ENCODE measurements at places on chromosomes 5 and 9. TPM values are rescaled to one million over a fixed set of nuclear protein-coding genes. Genes with fewer than 3 reads are reported as not detected.

DNA sequence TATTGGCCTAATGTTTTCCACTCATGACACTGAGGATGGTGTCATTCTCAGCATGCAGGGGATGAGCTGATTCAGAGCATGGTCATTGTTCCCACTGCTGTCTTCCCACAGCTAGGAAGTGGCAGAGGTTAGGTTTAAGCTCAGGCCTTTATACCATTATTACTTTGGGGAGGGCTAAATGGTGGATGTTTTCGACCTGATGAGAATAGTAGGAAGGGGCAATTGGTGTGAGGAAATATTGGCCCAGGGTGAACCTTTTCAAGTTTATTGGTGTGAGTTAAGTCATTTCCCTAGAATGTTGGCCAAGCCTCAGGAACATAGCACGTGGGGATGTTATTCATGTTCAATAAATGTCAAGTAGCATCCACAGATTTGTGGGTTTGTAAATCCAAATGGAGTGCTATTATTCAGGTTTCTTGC lies 59.6 kb downstream of the ARHGAP26 start:
- peak; percentile 99 for DNase-seq

- no peak for DNase-seq
Measured at GRCh38 chr9:105154723-105155191, 89.7 kb upstream of the SLC44A1 start.

The DNAJA1 gene
- 111 TPM for total RNA-seq

GRCh38 chr5:14193496-14193895 lies 50.4 kb downstream of the TRIO start:
- no peak for DNase-seq

DNA sequence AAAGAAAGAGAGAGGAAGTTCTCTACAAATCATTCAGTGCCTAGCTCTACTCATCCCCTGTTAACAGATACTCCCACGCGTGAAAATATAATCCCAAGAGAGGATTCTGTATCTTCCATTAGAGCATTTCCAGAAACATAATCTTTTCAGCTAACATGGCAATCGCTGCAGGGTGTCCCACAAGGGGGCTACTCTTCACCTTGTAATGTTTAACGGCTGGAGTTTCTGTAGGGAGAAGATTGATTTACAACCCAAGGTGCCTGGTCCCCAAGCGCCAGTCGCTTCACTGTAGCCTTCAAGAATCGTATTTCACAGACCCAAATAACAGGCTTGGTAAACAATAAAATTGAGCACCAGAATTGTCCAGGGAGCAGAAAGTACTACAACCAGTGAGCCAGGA lies 318.7 kb downstream of the TLE1 start:
- no peak for DNase-seq

- no peak for DNase-seq
Measured at GRCh38 chr5:169527863-169528262, 55.7 kb upstream of the SPDL1 start.

GRCh38 chr5:50874306-50875001 lies 208.0 kb downstream of the PARP8 start:
- DNase-seq = no peak

DNA sequence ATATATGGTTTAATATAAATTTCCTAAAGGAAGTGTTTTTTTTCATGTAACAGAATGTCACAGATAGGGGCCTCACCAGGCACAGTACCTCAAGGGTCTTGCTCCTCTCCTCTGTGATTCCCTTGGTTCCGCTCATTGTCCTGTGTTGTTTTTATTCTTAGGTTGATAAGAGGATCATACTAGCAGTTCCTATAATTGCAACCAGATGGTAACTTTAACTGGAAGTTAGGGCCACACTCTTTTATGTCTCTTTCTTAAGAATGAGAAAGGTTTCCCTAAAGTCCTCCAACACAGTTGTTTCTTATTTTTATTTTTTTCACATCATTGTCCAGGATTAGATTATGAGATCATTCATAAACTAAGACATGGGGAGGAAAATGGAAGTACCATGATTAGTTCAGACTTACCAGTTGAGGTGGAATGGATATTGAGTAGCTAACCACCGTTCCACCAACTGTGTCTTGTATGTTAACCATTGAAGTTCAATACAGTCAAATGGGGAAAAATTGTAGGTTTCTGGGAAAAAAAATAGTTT lies 41.1 kb downstream of the FAM174A start:
- DNase-seq = peak; percentile 0

DNA sequence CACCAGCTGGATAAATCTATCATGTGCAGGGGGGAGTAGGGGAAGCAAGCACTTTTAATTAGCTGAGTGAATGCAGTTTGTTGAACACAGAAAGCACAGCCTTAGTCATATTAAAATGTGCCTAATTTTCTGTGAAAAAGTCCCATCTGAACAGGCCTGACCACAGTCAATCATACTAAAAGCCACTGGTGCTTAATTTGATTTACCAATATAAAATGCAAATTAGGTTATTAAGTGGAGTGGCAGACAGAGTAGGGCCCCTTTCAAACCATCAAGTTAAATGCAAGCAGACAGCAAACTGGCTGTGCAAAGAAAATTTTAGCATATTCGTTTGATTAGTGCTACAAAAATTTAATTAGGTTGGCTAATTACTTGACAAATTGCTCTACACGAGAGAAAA lies 176.1 kb downstream of the ISL1 start:
- DNase-seq = no peak

- no peak for DNase-seq
Measured at GRCh38 chr9:112296929-112297328, 36.5 kb downstream of the PTBP3 start.

- peak; percentile 71 for DNase-seq
Measured at GRCh38 chr5:42889311-42889933, 77.7 kb upstream of the SELENOP start.

The KIF4B gene
- total RNA-seq = 0.26 TPM

The C9orf50 gene
- not detected for total RNA-seq

DNA sequence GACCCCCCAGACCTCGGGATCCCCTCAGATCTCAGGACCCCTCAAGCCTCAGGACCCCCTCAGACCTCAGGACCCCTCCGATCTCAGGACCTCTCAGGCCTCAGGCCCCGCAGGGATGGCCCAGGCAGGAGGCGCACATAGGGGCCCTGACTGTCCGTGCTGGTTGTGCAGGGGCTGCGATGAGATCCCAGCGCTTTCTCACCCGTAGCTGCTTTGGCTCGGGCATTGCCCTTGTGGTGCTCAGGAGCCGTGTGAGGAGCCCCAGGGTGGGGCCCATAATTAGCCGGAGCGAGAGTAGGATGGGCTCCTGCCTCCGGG lies 680 bp upstream of the LPCAT1 start:
- no peak for DNase-seq

- DNase-seq = no peak
Measured at GRCh38 chr5:96493219-96493790, 60.3 kb upstream of the PCSK1 start.

DNA sequence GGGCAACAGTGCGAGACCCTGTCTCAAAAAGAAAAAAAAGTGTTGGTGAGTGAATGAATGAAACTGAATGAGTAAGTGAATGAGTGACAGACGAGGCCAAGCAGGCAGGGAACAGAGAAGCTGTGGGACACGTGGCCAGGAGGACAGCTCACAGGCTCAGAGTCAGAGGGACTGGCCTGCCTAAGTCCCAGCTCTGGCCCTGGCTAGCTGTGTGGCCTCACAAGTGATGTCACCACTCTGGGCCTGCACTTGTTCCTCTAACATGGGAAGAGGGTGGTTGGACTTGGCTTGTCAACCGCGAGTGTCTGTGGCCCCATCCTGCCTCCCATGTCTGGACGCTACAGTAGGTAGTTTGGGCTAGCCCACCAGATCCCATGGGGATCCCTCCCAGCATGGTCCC lies 4.7 kb upstream of the PLPP7 start:
- DNase-seq = no peak

- no peak for DNase-seq
Measured at GRCh38 chr5:60886158-60886557, 42.1 kb upstream of the ELOVL7 start.

DNA sequence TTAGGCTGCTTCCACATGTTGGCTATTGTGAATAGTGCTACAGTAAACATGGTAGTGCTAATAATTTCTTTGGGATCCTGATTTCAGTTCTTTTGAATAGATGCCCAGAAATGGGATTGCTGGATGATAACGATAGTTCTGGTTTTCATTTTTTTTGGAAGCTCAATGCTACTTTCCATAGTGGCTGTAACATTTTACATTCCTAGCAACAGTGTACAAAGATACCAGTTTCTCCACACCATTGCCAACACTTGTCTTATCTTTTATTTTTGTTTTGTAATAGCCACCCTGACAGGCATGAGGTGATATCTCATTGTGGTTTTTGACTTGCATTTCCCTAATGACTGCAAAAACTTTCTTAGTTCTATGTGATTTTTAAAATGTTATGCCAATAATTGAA lies 68.8 kb upstream of the LRRC70 start:
- DNase-seq = no peak

The PCDHB4 gene
- under 0.01 TPM for total RNA-seq

DNA sequence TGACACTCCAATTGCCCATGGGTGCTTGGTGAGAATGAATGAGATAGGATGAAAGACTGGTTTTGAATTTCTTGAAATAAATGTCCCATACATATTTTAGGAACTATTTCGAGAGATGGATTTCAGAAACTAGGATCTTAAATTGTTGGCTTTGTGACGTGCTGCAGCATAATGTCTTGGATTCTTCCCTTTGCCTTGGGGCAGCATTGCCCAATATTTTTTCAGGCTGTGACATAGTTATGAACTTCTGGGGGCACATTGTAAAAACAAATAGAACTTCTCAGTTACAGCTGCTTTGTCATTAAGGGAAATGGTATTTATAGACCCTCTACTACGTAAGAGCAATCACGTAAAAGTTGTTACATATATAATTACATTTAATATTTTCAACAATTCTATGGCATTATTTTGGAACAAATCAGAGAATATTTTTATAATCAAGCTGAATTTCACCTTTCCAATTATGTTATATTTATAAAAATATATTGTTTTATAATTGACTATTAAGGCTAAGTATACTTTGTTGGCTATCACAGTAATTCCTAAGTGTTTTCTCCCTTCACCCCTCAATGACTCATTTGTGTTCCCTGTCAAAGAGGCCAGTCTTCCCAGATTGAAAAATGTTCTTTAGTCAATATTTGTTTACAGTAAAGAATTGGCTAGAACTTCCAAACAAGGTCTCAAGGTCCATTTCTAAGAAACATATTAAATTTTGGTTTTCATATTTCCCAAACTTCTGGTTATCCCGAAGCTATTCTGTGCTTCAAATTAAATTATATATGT lies 1388.3 kb upstream of the ACO1 start:
- no peak for DNase-seq

The SMIM33 gene
- total RNA-seq = under 0.01 TPM

All from dermis microvascular lymphatic vessel endothelial cell (primary cell).